Stimulated activated CD4-positive, alpha-beta T cell treated with anti-CD3 and anti-CD28 coated beads, TNF-alpha, amount 100 ng/mL, for 4 hours (primary cell): ENCODE measurements at places on chromosomes 7 and 10.

GRCh38 chr10:3248526-3249306 is 76.1 kb upstream of the PITRM1 start:
- no peak for DNase-seq

GRCh38 chr10:89846281-89846630 is 144.9 kb downstream of the KIF20B start:
- DNase-seq = no peak

- DNase-seq = no peak
Measured at GRCh38 chr10:127299956-127300689, 103.7 kb upstream of the INSYN2A start.

GRCh38 chr7:40492946-40493345 is 358.1 kb downstream of the SUGCT start:
- no peak for DNase-seq

DNA sequence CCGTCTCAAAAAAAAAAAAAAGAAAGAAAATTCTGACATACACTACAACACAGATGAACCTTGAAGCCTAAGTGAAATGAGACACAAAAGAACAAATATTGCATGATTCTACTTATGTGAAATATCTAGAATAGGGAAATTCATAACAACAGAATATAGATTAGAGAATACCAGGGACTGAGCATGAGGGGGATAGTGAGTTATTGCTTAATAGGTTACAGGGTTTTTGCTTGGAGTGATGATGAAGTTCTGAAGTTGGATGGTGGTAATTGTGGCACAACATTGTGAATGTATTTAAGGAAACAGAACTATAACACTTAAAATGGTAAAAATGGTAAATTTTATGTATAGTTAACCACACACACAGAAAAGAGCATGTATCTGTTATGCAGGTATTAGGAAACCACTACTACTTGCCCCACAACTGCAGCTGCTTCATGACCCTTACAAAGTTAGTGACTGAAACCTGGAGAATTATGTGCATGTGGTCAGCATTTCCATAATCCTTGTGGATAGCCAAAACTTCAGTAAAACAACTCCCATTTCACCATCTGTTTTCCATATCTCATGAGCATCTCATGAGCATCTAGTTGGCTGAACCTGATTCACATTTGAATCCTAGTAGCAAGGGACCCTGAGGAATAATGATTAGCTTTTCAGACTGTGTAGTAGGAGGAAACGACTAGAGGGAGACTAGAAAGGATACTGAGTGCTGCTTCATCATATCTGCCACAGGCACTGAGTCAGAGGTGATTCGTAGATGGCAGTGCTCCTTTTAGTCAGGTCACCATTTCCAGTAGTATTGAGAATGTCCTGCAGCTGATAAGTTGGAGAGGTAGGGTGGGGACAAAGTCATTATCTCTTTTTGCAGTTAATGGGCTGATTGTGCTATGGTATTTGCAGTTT is 26.3 kb downstream of the SAMD8 start:
- DNase-seq = no peak

DNA sequence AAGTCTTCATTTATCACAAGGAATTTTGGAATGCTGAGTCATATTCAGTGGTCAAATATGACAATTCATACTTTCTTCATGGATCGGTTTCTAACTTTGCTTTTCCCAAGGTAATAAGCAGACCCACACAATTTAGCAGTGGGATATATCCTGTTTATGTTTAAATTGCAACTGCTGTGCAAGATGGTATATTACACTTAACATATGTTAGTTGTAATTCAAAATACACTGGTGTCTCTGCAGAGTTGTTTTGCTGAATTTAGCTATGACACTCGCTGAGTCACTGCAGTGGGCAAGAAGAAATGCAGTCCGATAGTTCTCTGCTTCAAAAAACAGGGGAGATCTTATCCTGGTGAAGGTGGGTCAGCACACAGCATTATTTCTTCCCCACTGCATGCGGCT is 194.8 kb upstream of the PTN start:
- DNase-seq = no peak

DNA sequence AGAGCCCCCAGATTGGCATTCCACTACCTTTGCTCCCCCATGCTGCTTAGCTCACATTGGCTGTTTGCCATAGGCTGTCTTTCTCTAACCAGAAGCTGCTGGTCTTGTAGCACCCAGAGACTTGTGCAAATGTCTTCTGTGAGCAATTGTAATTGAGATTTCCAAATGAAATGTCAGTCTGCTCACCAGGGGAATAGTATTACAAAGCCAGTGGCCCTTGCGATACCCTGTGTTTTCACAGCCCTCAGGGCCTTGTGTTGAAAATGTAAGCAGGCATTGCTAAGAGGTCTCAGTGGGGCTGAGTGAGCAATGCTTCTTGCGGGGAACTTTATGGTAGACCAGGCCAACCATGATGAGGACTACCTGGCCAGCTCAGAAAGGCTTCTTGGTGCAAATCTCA is 746.5 kb downstream of the LRMDA start:
- DNase-seq = no peak

DNA sequence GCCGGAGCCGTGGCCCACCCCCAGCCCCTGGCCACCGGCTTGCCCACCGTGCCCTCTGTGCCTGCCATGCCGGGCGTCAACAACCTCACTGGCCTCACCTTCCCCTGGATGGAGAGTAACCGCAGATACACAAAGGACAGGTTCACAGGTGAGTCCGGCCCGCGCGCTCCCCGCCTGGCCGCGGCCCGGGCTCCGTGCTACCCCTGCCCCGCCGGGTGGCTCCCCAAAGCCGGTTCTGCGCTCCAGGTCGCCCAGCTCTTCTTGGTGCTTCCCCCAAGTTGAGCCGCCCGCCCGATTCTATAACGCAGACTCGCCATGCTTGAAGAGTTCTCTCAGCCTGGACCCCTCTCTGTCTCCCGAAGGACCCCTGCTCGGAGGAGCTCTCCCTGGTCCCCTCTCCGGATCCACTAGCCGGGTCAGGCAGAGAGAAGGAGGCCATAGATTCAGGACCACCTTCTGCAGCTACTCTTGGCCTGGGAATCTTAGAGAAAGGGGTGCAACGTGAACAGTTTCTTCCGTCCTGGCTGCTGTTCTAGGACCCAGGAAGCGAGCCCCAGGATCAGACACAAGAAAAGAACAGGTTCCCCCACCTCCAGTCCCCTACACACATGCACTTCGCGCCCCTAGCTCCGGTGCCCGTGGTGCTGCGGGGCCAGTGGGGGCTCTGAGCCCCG is 999 bp downstream of the TLX1 start:
- no peak for DNase-seq

DNA sequence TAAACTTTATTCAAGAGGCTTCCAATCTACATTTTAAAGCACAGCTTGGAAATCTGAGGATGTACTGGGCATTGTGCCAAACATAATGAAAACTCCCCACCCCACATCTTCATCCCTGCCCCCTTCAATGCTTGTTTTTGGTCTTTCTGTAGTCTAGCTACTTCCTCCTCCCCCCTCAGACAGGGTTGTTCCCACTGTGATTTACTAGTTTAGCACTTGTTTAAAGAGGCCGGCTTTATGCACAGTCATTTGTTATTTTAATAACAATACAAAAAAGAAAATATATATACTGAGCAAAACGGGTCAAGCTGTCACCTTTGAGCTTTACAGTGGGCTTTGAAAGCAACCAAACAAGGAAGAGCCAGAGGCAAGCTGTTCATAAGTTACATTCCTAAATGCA is 132.6 kb downstream of the CHRM2 start:
- DNase-seq = no peak

DNA sequence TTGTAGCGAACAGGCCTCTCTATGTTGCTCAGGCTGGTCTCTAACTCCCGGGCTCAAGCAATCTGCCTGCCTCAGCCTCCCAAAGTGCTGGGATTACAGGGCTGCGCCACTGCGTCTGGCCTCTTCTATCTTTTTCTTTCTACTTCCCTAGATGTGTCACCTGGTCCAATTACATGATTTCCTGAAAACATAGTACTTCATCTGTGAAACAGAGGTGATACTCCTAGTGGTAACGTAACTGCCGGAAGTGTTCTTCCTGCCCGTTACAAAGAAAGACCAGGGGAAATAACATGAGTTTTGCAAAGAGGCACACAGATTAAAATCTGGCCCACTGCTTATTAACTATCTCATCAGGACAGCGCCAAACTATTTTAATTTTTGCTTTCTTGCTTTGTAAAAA is 18.4 kb upstream of the HGF start:
- no peak for DNase-seq

DNA sequence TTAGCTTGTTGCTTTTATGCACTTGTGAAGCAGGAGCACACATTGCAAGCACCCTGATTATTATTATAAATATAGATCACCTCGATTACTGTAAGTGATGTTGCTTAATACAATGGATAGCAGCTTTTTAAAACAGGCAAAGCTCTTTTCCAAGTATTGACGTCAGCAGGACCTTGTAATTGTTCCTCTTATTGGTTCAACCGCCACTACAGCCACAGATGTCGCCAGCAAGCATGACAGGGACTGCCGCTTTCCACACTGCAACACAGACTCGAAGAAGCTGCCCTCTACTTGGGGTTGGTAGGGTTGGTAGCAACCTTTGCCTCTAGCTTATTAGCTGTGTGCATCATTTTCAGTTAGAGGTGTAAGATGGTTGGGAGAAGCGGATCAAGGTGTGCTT is 167.6 kb downstream of the ZNF365 start:
- no peak for DNase-seq

GRCh38 chr10:76130892-76131291 is 699.5 kb downstream of the LRMDA start:
- DNase-seq = no peak

DNA sequence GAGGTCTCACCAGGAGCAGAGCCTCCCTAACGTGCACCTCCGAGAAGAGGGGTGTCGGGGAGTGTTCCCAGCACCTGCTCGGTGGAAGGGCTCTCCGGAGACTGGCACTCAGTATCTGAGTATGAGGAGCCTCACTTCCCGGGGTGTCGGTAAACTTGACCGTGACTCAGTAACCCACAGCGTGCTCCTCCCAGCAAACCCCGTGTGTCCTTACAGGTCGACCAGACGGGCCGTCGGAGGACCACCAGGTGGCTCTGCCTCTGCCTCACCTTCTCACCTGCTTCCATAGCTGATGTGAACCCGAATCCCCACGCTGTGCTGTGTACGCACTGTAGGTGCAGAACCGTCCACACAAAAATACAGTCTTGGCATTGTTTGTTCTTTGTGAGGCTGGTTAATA is 29.0 kb upstream of the KNDC1 start:
- DNase-seq = no peak

- DNase-seq = no peak
Measured at GRCh38 chr10:73649876-73650536, 5.8 kb downstream of the SYNPO2L start.

DNA sequence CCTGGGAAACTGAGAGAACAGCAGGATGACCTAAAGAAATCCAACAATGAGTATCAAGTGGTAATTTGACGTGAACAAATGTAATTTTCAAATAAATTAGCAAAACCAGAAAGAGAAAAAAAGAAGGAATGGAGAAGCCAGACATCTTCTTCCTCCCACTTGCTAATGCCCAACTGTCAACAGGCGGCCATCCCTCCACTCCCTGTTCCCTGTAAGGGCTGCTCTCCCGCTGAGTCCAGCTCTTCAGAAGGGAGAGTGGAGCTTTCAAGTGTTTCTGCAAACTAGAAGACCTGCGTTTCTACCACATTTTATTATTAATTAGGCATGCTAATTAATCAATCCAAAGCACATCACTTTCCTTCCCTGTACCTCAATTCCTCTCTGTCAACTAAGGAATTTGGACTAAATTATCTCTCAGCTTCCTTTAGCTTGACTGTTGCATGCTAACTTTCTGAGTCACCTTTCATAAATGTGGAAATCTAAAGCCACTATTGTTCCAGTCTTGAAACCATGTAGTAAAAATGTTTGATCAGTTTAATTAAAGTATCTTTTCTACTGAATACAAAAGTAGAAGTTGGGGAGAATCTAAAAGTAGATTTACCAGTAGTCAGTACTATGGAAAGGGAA is 48.4 kb upstream of the CUL1 start:
- DNase-seq = no peak

DNA sequence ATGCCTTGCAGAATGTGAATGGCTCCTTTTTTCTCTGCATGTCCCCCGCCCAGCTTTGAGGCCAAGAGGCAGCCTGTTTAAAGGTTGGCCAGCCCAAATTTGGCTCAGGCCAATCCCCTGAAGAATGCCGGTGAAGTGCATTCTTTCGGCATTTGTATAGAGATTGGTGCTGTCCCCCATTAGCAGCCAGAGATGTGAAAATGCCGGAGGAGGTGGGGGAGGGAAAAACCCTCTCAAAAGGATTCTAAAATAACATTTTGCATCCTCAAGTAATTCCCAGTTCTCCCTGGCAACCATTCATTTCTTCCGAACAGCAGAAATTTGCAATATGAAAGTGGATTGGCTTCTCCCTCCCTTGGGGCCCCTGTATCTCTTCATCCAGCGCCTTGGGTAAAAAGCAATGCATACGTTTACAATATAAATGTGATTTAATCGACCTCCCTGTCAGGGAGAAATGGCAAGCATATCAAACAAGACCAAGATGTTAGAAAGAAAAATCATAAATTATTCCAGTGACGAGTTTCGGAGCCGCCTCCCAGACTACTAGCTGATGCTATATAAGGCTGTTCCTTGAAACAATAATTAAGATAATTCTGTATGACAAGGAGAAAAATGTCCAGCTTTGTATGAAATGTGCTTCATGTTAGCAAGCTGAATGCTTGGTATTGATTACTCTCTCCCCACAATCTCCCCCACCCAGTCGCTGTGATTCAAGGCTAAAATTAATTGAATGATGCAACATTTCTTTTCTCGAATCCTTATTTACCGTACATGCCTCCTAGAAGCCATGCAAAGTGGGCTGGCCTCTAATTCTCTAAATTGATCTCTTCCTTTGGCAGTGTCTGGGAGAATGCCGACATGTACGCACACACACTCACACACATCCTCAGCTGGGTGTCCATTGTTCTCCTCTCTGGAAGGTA is 323.7 kb downstream of the RPS24 start:
- DNase-seq = no peak

DNA sequence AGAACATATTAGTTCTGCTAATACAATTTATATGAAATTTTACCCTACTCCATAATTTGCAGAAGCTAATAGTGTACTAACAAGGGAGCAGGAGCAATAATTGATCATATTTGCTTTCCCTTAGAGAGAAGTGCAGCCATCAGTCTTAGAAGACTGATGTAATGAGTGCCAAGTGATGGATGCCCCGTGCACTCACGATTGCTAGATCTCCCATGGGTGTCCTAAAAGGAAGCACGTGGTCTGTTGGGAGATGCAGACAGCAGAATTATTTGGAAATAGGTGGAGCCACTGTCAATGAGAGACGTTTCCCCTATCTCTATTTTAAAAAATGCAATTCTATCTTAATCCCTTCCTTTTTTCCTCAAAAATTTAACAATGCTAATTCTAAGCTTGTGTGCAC is 772.2 kb upstream of the C7orf33 start:
- DNase-seq = no peak
